ENCODE measurements at places on chromosomes 1 and 21.

DNA sequence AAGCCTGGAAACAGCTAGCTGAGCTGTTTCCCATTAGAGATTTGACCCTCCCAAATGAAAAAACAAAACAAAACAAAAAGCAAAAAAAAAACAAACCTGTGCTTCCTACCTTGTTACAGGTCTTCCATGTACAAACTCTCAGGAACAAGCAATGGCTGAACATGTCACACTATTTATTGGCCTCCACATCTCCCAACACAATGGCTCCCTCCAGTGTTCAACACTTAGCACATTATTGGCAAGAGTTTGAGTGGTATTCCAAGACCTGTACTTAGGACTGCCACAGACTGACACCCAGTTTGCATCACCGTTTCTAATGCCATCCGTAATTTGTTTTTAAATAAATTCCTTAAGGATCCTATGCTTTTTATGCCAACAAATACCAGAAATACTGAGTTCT, 195.0 kb upstream of the OLFM3 start:
- peak; percentile 26 for DNase-seq

- DNase-seq: peak; percentile 80
Observed at GRCh38 chr1:18198260-18198659, 90.7 kb downstream of the IGSF21 start.

DNA sequence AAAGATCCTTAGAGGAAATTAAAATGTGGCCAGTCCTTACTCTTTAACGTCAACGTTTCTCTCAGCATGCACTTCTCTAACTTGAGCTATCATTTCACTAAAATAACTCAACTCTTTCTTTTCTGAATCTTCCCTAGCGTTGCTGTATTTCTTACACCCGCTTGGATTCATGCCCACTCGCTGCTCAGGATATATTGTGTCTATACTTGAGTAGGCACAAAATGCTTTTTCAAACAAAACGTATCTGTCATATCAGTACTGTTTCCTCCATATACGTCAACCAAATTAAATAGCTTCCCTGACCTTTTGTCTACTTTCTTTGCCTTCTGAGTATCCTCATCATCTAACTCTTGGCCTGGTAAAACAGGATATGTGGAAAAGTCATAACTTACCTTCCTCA, 549.7 kb downstream of the SMYD3 start:
- DNase-seq: no peak

GRCh38 chr1:162074276-162075005, 5.0 kb downstream of the NOS1AP start:
- DNase-seq: no peak

DNA sequence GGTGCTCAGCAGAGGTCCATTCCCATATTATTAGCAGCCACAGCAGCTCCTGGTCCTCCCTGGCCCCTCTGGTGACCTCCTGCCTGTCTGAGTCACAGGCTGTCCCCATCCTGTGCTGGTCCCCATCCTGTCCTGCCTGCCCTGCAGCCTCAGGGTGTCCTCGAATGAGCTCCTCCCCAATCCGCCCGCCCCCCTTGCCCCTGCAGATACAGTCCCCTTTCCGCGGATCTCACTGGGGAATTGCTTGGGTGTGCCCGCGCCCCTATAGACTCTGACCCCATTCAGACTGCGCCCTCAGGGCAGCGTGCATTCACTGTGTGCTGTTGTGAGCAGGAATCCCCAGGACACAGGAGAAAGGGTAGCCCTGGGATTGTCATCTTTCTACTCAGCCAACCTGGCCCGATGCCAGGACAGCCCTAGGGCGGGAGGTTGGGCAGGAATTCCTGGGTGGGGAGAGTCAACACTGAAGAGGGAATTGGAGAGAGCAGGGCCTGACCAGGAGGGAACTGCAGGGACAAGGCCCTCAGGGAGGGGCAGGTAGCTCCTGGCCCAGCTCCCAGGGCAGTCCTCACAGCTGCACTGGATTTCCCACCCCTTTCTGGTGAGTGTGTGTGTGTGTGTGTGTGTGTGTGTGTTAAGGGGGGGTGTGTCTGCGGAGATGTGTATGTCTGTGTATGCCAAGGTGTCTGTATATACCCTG, 1.1 kb upstream of the GUCA2A start:
- no peak for DNase-seq

DNA sequence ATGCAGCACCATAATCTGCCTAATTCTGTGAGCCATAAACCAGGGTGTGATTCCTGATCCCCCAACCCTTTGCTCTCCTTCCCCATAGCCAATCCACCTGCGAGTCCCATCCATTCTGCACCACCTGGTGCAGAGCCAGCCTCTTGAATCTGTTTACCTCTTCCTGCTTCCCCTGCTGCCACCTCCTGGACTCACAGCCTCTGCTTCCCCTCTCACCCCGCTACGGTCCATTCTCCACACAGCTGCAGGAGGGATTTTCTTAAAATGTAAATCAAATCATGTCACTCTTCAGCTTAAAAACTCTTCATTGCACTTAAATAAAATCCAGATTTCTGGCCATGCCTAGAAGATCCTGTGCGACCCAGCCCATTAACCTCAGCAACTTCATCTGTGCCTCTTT, 186.7 kb downstream of the FOXD2 start:
- no peak for DNase-seq

DNA sequence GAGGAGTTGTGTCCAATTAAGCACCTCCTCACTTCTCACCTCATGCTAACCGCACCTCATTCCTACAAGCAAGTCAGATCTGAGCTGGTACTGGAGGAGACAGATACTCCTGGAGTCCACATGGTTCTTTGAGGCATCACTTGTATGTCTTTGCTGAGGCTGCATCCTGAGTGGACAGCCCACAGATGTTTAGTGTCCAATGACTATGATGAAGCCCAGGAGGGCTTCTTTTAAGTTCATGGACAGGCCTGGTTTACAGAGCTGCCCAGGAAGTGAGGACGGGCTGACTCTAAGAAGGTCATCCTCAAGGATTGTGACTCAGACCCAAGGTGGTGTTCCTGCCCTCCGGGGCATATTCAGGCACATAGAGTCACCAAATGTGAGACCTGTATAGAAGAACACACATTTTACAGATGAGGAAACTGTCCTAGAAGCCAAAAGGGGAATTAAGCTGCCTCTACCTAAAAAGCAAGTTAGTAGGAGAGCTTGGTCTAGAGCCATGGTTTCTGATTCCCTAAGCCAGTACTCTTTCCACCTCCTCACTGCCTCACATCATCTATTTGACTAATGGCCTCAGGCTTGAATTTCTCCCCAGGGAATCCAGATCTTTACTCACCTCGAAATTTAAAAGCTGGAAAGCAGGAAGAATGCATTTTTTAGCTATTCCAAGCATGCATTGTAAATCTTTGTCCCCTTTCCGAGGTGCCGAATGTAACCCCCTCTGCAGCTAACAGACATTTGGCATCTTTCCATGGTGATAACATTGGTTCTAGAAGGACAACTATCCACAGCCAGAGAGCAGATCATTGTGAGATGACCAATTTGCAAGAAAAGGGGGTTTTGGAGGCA, 228.1 kb downstream of the OMA1 start:
- no peak for DNase-seq

DNA sequence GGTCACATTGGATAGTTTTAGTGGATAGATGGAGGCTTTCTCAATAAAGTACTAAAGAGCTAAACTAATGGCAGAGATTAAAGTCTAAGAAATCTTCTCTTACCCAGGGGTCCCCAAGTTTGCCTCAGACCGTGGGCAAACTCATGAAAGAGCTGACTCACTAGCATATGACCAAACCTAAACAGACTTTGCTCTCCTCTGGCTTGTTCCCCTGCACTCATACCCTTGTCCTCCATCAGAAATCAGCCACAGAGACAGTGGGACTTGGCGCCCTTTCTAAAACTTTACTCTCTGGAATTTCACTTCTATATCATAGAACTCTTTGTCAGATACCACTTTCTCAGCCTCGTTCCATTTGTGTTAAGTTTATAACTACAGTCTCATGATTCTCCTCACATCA, 17.0 kb upstream of the HSD3B2 start:
- no peak for DNase-seq

DNA sequence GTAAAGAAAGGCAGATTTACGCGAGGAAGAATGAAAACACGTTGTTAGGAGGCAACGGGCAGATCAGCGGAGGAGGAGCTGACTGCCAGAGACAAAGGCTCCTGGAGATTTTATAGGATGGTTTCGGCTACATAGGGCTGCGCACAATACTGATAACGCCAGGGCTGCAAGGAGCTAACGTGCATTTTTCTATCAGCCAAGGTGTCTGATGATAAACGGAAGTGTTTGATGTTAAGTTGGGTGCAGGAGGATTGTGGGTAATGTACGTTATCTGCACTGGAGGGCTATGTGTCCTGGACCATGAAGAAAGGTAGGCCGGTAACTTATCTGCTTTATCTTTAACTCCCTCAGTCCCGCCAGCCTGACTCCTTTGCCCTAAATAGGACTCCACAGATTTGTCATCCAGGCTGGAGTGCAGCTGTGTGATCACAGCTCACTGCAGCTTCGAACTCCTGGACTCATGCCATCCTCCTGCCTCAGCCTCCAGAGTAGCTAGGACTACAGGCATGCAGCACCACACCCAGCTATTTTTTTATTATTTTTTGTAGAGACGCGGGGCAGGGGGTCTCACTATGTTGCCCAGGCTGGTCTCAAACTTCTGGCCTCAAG, 29.6 kb downstream of the SETD4 start:
- DNase-seq: no peak

DNA sequence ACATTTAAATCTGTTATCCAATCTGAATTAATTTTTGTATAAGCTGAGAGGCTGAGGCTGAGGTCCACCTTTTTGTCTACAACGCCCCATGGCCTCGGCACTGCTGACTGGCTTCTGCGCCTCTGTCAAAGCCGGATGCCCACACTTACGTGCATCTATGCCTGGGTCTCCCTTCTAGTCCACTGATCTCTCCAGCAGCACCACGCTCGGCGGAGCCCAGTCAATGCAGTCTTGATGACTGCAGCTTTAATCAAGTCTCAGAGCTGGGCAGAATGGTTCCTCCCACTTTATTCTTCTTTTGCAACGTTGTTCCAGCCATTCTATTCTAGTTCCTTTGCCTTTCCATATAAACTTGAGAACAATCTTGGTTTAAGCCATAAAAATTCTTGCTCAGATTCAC, 9.4 kb downstream of the PRDM15 start:
- no peak for DNase-seq

- no peak for DNase-seq
Observed at GRCh38 chr1:157000686-157001085, 44.9 kb downstream of the ARHGEF11 start.
